ENCODE measurements at places on chromosomes 4 and X.

- no peak for DNase-seq
Measured at GRCh38 chrX:138925330-138925729, 213.8 kb upstream of the FGF13 start.

DNA sequence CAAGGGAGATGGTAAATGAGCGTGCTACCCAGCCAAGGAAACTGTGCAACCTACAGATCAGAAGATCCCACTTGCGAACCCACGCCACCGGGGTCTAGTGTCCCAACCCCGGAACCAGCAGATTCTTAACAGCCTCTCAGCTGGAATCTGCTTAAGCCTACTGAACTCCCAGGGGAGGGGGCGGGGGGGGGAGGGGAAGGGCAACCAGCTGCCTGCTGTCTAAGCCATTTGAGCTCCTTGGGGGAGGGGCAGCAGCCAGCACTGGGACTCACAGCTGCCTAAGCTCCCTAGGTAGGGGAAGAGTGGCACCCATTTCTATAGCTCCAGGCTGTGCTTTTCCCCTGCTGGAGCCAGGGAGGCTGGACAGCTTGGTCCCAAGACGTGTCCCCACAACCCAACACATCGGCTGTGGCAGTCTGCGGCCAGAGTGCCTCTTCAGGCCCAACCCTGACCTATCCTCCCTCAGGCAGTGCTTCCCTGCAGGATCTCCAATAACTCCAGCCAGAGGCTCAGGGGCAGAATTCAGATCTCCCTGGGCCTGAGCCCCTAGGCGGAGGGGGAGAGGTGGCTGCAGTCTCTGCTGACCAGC lies 289.2 kb downstream of the LDB2 start:
- no peak for DNase-seq

- DNase-seq = no peak
Measured at GRCh38 chr4:153189016-153189801, 15.0 kb upstream of the TRIM2 start.

- no peak for DNase-seq
Measured at GRCh38 chr4:26354491-26354890, 33.7 kb downstream of the RBPJ start.

DNA sequence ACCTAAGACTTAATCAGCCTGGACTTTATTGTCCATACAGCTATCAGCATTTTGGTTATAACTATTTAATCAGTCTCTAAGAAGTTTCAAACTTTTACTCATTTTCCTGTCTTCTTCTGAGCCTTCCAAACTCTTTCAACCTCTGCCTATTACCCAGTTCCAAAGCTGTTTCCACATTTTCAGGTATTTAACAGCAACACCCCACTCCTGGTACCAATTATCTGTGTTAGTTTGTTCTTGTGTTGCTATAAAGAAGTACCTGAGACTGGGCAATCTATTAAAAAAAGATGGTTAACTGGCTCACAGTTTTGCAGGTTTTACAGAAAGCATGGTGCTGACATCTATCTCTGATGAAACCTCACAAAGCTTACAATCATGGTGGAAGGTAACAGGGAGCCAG lies 195.6 kb downstream of the NPNT start:
- no peak for DNase-seq

Measured in transverse colon (tissue), 4 donors.